C1 segment of cervical spinal cord (tissue), 14 donors: ENCODE measurements at places on chromosomes 11 and 22.

DNA sequence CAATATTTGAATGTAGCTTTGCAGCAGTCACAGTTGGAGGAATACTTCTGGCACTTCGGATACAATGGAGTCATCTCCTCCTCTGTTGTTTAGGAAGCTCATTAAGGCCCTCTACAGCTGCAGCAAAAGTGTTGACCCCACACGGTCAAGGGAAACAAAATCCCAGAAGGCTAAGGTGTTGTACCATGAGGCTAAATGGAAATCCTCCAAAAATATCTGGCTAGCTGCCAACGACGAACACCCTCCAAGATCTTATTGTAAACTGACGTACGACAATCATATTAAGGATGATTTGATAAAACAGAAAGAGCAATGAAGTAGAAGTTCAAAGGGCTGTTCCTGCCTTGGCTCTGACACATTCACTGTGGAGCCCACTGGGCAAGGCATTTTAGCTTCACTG is 4.0 kb downstream of the POGLUT3 start:
- no peak for DNase-seq

DNA sequence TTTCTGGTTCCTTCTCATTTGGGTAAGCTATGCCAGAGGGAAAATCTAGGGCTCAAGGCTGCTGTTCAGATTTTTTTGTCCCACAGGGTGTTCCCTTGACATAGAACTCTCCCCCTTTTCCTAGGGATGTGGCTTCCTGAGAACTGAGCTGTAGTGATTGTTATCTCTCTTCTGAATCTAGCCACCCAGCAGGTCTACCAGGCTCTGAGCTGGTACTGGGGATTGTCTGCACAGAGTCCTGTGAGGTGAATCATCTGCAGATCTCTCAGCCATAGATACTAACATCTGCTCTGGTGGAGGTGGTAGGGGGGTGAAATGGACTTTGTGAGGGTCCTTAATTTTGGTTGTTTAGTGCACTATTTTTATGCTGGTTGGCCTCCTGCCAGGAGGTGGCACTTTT is 167.3 kb upstream of the PGR start:
- DNase-seq: no peak

DNA sequence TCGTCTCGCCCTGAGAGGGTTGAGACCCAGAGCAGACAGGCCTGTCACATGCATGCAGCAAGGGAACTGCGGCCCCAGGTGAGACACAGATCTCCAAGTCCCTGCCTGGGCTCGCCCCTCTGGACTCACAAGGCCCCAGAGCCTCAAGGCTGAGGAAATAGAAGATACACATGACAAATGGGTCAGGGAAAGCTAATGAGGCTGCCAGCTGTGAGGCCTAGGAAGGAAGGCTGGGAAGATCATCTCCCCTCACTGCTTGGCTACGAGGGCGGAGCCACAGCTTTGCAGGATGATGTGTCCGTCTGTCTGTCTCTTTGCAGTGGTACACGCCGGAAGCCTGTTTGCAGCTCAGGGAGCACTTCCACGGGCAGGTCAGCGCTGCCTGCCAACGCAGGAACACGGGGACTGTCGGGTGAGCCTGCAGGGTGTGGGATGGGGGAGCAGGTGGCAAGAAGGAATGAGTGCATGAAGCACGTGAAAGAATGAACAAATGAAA is 4.5 kb downstream of the RAB36 start:
- no peak for DNase-seq

GRCh38 chr11:3016861-3017260 is 24.7 kb upstream of the NAP1L4 start:
- no peak for DNase-seq

DNA sequence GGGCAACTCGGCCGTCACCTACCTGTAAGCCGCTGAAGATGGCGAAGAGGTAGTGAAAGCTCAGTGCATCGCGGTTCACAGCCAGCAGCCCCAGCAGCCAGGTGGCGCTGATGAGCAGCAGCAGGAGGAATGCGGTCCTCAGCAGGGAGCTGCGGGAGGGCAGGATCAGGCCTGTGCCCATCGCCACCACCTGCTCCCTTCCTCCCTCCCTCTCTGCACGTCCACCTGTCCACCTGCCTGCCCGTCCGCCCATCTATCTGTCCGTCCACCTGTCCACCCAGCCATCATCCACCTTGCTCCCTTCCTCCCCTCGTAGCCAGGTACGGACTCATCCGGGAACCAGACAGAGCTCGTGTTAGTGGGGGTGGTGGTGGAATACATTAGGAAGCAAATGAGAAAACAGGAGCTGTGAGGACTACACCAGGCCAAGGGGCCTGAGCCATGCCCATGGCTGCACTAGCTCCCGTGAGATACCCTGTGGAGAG is 32.2 kb downstream of the TRMU start:
- no peak for DNase-seq

DNA sequence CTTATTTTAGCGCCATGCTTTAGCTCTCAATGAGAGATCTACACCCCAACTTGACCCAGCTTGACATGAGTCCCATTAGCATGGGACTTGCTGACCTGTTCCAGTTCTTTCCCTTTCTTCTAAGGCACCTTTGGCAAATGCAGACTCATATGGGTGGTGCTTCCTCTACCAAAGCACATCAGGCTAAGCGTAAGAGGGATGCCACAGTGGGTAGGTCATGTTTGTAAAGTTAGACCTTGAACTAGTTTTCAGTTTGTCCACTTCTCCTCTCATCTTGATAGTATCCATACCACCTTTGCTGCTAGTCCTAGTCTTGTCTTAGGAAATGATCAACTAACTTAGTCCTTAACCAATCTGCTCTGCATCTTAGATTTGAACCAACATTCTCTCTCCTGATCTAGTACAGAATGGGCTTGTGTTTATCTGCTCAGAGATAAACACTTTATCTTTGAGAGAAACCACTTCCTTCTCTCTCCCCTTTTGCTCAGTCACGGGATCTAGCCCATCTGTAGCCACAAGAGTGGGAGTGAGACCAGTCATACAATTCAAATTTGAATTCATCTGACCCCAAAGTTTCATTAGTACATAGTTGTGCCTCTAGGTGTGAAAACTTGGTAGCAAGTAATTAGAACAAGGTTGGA is 72.1 kb upstream of the CD44 start:
- DNase-seq: no peak

DNA sequence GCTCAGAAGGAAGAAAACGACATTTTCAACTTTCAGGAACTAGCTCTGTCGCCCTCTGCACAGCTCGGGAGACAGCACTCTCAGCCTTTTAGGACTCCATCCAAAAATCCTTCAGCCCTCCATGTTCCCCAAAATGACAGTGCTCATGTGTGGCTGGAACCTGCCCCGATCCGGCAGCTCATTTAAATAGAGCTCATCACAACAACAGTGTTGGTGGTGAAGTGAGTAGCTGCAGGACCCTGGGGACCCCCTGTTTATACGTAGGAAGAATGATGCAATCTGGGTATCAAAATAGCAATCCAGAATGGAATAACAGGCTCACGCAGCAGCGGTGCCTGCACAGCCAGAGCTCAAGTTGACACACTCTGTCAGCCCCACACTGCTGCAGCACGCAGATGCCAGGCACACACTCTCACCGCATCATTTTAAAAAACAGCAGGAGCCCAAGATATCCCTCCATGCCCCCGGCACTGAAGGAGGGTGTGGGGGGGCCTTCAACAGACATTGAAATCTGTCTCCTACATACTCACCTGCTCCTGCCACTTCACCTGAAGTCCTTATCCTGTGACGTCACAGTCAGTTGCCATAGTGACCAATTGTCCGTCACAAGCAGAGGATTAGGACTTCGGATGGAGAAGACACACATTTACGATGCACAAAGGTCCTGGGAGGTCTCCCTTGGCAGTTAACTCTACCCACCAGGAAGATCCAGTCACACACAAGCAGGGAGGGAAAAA is 24.0 kb downstream of the TRIM66 start:
- DNase-seq: no peak

- DNase-seq: no peak
Measured at GRCh38 chr11:113160808-113161124, 153.6 kb upstream of the TTC12 start.
